ENCODE measurements at places on chromosomes 1 and 21. TPM values are rescaled to one million over a fixed set of nuclear protein-coding genes. Genes with fewer than 3 reads are reported as not detected.
A peak's percentile ranks its signal among the peaks of the same experiment; 100 is the strongest.

GRCh38 chr1:101060992-101061391, 35.4 kb upstream of the DPH5 start:
- H3K36me3 ChIP-seq: no peaks in the 10 kb centered on the region
- no peak overlapping the region for H3K4me3 ChIP-seq
- no peak overlapping the region for H3K27ac ChIP-seq
- DNase-seq: no peak
- no peaks in the 10 kb centered on the region for H3K4me1 ChIP-seq
- H3K27me3 ChIP-seq: no peaks in the 10 kb centered on the region

DNA sequence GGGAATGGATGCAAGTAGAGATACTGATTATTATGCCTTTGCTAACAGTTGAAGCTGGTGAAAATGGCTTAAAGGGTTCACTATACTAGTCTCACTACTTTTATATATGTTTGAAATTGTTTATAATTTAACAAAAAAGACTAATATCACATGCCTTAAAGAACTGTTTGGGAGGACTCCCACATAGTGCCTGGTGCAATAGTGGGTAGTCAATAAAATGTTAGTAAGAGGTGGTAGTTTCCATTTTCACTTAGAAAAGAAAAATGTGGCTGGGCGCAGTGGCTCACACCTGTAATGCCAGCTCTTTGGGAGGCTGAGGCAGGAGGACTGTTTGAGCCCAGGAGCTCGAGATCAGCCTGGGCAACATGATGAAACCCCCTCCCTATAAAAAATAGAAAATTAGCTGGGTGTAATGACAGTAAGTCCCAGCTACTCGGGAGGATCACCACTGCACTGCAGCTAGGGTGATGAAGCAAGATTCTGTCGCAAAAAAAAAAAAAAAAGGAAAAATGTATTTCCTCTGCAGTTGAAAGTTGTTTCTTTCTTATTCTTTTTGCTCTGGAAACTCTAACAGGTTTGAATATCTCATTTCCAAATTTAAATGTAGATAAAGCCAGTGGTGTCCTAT, 24.5 kb downstream of the C21orf91 start:
- H3K27me3 ChIP-seq: no peaks in the 10 kb centered on the region
- H3K27ac ChIP-seq: no peak overlapping the region
- no peak overlapping the region for H3K4me3 ChIP-seq
- peaks cover 4% of the 10 kb centered on the region for H3K36me3 ChIP-seq

DNA sequence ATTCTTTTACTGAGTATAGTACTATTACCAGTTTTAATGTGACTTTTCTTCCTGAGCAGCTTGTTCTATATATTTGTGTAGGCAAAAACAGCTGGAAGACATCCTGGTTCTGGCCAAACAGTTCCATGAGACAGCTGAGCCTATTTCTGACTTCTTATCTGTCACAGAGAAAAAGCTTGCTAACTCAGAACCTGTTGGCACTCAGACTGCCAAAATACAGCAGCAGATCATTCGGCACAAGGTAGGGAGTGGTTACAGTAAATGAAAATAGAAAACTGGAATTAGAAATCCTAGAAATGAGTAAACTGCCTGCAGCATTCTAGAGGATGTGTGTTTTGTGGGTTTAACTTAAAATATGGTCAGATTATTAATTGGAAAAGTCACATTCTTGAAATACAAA, 64.1 kb upstream of the BMP8A start:
- H3K27ac ChIP-seq: no peak overlapping the region
- peaks cover 70% of the 10 kb centered on the region for H3K36me3 ChIP-seq
- peaks cover 4% of the 10 kb centered on the region for H3K4me1 ChIP-seq
- H3K4me3 ChIP-seq: no peak overlapping the region

GRCh38 chr1:151511636-151512215, 539 bp downstream of the CGN start:
- H3K4me1 ChIP-seq: peaks cover 26% of the 10 kb centered on the region
- no peak for DNase-seq
- no peaks in the 10 kb centered on the region for H3K27me3 ChIP-seq
- peak overlapping the region; percentile 79 for H3K4me3 ChIP-seq

DNA sequence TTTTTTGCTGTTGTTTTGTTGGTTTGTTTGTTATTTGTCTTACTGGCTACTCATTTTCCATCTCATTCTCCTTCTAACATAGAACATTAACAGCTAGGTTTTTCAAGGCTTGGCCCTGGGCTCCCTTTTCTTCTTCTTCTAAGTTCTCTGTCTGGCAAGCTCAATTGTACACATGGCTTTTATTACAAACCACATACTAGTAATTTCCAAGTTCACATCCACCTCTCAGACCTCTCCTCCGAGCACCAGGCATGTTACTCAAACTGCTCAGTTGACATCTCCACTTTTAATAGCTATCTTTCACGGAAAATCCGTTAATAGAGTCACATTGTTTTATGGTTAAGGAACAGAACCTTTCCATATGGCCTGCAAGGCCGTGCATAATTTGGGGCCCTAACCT, 736.9 kb upstream of the ADAMTS5 start:
- no peak overlapping the region for H3K27ac ChIP-seq
- no peaks in the 10 kb centered on the region for H3K4me1 ChIP-seq
- no peak for DNase-seq
- H3K36me3 ChIP-seq: no peaks in the 10 kb centered on the region

- peaks cover 43% of the 10 kb centered on the region for H3K4me1 ChIP-seq
- no peak for DNase-seq
- H3K27ac ChIP-seq: peak overlapping the region; percentile 60
- H3K4me3 ChIP-seq: no peak overlapping the region
- no peaks in the 10 kb centered on the region for H3K27me3 ChIP-seq
- no peaks in the 10 kb centered on the region for H3K36me3 ChIP-seq
Measured at GRCh38 chr1:91827087-91827458, 58.9 kb downstream of the TGFBR3 start.

DNA sequence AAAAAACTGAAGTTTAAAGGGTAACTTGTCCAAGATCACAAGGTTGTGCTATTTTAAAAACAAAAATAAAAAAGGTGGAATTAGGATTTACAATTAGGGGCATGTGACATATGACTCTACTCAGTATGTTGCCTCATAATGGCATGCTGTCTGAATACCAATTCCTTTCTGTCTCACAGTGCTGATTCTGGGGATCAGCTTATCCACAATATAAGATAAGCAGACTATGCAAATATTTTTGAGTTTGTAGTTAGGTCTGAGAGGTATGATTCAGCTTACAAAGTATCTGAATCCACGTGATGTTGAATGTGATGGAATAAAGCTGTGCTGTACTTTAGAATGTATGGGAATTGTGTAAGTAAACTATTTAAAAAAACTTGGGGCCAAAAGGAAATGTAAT, 216.6 kb downstream of the HHIPL2 start:
- no peaks in the 10 kb centered on the region for H3K36me3 ChIP-seq
- DNase-seq: no peak
- no peaks in the 10 kb centered on the region for H3K4me1 ChIP-seq
- H3K4me3 ChIP-seq: no peak overlapping the region
- no peak overlapping the region for H3K27ac ChIP-seq

GRCh38 chr1:185488808-185489207, 171.8 kb upstream of the IVNS1ABP start:
- H3K4me3 ChIP-seq: no peak overlapping the region
- no peak for DNase-seq
- no peaks in the 10 kb centered on the region for H3K4me1 ChIP-seq
- H3K27ac ChIP-seq: no peak overlapping the region
- H3K27me3 ChIP-seq: no peaks in the 10 kb centered on the region
- H3K36me3 ChIP-seq: no peaks in the 10 kb centered on the region

Gene NBL1
- 138 TPM for total RNA-seq

DNA sequence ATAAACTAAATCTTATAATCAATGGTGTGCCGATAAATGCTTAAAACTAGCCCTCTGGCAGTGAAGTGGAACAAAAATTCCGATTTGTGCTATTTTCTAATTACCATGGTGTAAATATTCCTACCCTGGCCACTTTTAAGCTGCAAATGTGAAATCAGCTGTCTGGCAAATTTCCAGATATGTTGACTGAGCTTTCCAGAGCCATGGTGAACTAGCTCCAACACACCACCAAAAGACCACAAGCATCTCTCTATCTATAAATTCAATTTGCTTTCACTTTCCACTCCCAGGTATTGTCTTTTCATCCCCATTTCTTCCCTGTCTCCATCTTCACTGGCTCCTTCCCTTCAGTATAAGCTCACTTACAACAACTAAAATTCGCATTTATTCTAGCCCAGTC, 152.3 kb upstream of the RGS18 start:
- H3K27me3 ChIP-seq: no peaks in the 10 kb centered on the region
- no peak for DNase-seq
- H3K36me3 ChIP-seq: no peaks in the 10 kb centered on the region
- H3K27ac ChIP-seq: no peak overlapping the region
- no peak overlapping the region for H3K4me3 ChIP-seq

DNA sequence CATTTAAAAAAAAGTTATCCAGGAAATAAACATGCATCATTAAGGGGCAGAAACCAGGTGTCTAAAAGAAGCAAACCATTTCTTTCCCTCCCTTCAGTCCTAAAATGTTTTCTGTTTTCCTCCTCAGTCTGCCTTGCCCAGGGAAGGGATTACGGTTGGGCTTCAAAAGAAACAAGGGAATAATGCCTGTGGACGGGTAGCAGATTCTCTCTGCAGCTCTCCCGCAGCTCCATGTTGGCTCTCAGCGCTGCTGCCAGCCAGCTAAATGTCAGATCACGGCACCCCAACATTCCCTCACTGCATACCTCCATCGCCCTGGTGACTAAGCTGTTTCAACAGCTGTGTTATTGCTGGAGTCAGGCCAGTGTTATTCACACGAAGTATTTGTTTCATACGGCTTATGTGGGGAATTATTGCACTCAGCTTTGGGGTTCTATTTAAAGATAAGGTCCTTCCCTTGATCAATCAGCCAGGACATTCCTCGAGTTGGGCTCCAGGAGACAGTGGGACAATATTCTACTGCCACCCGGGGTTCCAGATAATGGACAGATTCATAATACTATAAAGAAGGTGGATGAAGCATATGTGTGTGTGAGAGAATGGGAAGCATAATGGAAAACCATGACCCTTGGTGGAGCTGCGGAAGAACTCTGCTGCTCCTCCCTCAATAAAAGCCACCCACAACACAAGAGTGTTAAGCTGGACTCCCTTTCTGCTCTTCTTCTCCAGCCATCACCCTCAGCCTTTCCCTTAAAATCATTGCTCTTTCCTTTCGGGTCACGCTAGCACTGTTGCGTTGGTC, 58.2 kb downstream of the WLS start:
- peak overlapping the region; percentile 48 for H3K27ac ChIP-seq
- no peaks in the 10 kb centered on the region for H3K36me3 ChIP-seq
- no peak for DNase-seq
- peaks cover 10% of the 10 kb centered on the region for H3K4me1 ChIP-seq

DNA sequence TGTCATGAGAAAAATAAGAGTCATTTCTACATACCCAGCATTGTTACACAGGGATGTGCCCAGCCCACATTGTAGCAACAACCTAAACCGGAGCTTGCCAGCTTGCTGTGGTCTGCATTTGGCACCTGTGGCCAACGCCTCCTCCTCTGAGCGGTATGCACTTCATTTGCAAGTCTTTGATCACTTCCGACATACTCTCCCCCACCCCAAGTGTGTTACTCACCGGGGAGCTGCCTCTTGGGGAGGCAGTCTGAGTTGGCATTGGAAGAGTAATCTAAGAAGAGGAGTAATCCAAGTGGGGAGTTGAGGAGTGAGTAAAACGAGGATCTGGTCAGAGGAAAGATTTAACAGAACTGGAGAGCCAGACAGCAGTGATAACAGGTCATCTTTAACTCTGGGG, 3.8 kb downstream of the BCL9 start:
- H3K27ac ChIP-seq: no peak overlapping the region
- peaks cover 41% of the 10 kb centered on the region for H3K4me1 ChIP-seq
- H3K36me3 ChIP-seq: no peaks in the 10 kb centered on the region
- no peak overlapping the region for H3K4me3 ChIP-seq
- no peak for DNase-seq

GRCh38 chr1:39901464-39901713, 328 bp downstream of the MYCL start:
- H3K4me3 ChIP-seq: peak overlapping the region; percentile 45
- peak; percentile 47 for DNase-seq
- H3K4me1 ChIP-seq: peaks cover 24% of the 10 kb centered on the region
- no peaks in the 10 kb centered on the region for H3K27me3 ChIP-seq
- H3K27ac ChIP-seq: peak overlapping the region; percentile 40

DNA sequence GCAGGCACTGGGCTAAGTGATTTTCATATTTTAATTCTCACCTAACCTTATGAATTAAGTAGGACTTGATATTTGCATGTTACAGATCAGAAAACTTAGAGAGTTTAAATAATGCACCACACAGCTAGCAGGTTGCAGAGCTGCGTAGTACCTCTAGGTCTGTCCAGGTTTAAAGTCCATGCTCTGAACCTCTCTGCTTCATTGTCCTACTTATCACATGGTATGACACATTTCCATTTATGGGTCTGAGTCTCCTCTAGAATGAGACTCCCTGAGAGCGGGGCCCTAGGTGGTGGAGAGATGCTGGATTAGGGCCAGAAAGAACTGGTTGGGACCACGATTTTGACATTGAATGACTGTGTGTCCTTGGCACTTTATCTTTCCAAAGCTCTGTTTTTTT, 102.5 kb upstream of the USP24 start:
- H3K4me3 ChIP-seq: no peak overlapping the region
- no peak for DNase-seq
- no peaks in the 10 kb centered on the region for H3K27me3 ChIP-seq
- peaks cover 15% of the 10 kb centered on the region for H3K4me1 ChIP-seq

Gene AADACL4
- total RNA-seq: not detected

GRCh38 chr1:33346927-33347649, 26.2 kb upstream of the A3GALT2 start:
- peak overlapping the region; percentile 73 for H3K4me3 ChIP-seq
- DNase-seq: peak; percentile 81
- peak overlapping the region; percentile 99 for H3K27ac ChIP-seq
- H3K27me3 ChIP-seq: no peaks in the 10 kb centered on the region

DNA sequence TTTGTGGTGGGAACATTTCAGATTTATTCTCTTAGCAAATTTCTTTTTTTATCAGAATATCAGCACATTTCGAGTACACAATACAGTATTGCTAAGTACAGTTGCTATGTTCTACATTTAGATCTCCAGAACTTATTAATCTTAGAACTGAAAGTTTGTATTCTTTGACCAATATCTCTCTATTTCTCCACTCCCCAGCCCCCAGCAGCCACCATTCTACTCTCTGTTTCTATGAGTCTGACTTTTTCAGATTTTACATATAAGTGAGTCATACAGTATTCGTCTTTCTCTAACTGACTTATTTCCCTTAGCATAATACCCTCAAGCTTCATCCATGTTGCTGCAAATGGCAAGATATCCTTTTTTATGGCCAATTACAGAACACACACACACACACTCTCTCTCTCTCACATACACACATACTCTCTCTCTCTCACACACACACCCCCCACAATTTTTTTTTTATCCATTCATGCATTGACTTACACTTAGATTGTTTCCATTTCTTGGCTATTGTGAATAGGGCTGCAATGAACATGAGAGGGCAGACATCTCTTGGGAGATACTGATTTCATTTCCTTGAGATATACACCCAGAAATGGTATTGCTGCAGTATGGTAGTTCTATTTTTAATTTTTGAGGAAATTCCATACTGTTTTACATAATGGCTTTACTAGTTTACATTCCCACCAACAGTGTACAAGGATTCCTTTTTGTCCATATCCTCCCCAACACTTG, 15.7 kb downstream of the RPTN start:
- H3K27ac ChIP-seq: no peak overlapping the region
- no peaks in the 10 kb centered on the region for H3K27me3 ChIP-seq
